ENCODE measurements at places on chromosomes 16 and 17.
A peak's percentile ranks its signal among the peaks of the same experiment; 100 is the strongest.

- DNase-seq: no peak
Observed at GRCh38 chr16:55656691-55657092, 904 bp downstream of the SLC6A2 start.

GRCh38 chr17:80252871-80253270 lies 7.8 kb upstream of the RNF213 start:
- DNase-seq: peak; percentile 18

DNA sequence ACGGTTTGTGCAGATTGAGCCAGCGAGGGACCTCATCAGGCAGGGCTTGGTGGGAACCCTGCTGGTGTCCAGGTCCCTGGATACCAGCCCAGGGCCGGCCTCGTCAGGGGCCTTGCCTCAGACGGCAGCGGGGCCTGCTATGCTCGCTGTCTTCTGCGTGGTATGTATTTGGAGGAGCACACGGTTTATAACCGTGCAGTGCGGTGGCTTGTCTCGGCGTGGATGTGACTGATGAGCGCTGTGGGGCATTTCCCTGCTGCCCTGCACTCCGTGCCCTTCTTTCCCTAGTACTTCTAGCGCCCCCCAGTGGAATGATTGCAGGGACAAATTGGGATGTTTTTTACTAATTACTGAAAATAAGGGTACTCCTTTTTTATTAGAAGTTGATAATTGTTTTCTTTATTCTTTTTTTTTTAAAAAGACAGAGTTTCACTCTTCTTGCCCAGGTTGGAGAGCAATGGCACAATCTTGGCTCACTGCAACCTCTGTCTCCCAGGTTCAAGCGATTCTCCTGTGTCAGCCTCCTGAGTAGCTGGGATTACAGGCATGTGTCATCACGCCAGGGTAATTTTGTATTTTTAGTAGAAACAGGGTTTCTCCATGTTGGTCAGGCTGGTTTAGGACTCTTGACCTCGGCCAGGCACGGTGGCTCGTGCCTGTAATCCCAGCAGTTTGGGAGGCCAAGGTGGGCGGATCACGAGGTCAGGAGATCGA lies 15.3 kb downstream of the TBCD start:
- DNase-seq: peak; percentile 33

- no peak for DNase-seq
Observed at GRCh38 chr16:10740000-10740844, 3.4 kb upstream of the NUBP1 start.

GRCh38 chr16:6149031-6149430 lies 1051.4 kb upstream of the EEF2KMT start:
- DNase-seq: no peak

GRCh38 chr17:54920819-54921218 lies 20.2 kb downstream of the TOM1L1 start:
- no peak for DNase-seq

- DNase-seq: no peak
Observed at GRCh38 chr17:7935859-7936258, 3.9 kb downstream of the CNTROB start.

GRCh38 chr16:30669026-30669902 lies 11.0 kb downstream of the FBRS start:
- DNase-seq: no peak

DNA sequence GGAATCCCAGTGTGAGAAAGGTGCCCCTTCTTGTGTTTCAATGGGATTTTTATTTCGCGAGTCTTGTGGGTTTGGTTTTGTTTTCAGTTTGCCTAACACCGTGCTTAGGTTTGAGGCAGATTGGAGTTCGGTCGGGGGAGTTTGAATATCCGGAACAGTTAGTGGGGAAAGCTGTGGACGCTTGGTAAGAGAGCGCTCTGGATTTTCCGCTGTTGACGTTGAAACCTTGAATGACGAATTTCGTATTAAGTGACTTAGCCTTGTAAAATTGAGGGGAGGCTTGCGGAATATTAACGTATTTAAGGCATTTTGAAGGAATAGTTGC lies 567 bp downstream of the UBB start:
- no peak for DNase-seq

- peak; percentile 90 for DNase-seq
Observed at GRCh38 chr17:67993153-67993997, 2.9 kb downstream of the C17orf58 start.

GRCh38 chr16:733382-734207 lies 6.7 kb downstream of the HAGHL start:
- DNase-seq: no peak

DNA sequence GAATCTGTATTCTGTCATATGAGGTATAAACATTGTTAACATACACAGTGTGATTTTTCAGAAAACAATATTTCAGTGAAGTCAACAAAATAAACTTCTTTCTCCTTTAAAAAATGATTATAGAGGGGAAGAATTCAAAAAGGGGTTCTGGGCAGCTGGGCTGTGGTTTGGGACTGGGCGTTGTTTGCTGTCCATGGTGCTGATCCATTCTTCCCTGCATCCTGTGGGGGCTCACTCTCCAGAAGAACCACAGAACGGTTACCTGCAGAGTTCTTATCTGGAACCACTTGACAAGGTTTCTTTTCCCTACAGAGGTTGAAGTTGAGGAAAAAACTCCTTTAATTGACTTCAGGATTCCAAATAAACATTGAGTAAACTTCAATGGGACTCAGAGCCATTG lies 1091.0 kb downstream of the CDH8 start:
- DNase-seq: peak; percentile 23

DNA sequence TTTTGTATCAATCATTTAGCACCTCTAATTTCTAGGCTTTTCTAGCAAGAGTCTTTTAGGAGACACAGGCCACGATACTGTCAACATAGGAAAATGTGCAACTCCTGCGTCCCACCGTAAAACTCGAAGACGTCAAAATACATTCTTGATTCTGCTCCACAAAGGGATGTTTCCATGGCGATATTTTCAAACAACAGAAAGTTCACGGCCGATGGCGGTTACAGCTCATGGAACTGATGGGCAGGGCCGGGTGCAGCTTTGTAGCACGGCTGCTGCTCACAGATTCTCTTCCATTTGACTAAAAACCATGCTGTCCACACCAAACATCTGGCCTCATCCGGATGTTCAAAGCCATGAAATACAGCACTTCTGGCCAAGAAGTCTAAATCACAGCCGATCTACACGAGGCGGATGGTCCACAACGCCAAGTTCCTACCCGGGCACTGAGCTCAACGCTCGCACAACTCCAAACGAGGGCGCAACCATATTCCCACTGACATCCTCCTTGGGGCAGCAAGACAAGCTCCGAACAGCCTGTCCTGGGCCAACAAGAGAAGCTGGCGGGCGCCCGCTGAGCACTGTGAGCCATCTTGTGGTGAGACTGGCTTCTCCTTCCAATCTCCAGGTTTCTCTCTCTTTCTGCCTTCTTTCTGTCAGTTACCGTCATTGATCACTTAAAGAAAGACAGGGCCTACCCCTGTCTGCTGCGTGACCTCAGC lies 79.8 kb downstream of the ZNF778 start:
- DNase-seq: peak; percentile 15

GRCh38 chr17:8016632-8017424 lies 14.4 kb downstream of the GUCY2D start:
- DNase-seq: no peak

- DNase-seq: no peak
Observed at GRCh38 chr17:5045496-5045895, 10.3 kb upstream of the SLC52A1 start.

GRCh38 chr16:23013484-23013883 lies 135.8 kb downstream of the USP31 start:
- DNase-seq: no peak

GRCh38 chr16:72073560-72074230 lies 10.7 kb downstream of the HPR start:
- no peak for DNase-seq

DNA sequence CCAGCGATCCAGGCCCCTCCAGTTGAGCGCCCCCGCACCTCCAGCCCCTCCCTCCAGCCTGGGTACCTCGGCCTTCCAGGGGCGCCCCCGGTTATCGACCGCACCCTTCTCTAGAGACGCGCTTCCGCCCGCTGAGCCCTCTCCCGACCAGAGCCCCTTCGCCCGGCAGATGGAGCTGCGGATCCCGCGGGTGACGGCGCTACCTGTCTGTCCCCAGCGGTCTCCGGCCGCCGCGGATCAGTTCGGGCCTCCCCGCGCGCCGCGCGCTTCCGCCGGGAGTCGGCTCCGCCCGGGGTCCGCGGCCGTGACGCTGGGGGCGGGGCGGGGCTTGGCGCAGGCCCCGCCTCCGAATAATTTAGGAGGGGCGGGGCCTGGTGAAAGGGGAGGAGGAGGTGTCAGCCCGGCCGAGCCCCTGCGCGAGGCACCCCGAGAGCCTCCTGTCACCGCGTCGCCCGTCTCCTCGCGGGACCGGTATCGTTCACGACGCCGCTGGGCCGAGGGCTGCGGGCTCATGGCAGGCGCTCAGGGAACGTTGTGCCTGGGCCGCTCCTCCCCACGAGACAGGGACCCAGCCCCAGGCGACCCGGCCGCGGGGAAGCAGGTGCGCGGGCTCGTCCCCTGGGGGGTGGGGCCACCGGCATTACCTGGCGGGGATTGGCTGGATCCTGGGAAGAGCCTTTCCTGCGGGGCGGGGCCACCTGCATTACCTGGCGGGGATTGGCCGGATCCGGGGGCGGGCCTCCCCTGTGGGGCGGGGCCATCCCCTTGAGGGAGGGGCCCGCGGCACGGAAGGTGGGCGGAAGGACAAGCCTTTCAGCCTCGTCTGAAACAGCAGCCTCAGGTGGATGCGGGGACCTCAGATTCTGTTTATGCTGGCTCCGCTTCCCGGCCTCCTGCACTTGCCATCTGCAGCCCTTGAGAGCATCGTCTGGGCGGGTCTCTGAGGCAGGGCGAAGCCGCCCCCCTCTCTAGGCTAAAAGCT lies at the start of gene SPATA2L:
Gene SPATA2L, minus strand, starts transcription at position 281 of the 982 bp plus-strand sequence. CDS start 473 bp downstream, outside the sequence.
- DNase-seq: peak; percentile 71

DNA sequence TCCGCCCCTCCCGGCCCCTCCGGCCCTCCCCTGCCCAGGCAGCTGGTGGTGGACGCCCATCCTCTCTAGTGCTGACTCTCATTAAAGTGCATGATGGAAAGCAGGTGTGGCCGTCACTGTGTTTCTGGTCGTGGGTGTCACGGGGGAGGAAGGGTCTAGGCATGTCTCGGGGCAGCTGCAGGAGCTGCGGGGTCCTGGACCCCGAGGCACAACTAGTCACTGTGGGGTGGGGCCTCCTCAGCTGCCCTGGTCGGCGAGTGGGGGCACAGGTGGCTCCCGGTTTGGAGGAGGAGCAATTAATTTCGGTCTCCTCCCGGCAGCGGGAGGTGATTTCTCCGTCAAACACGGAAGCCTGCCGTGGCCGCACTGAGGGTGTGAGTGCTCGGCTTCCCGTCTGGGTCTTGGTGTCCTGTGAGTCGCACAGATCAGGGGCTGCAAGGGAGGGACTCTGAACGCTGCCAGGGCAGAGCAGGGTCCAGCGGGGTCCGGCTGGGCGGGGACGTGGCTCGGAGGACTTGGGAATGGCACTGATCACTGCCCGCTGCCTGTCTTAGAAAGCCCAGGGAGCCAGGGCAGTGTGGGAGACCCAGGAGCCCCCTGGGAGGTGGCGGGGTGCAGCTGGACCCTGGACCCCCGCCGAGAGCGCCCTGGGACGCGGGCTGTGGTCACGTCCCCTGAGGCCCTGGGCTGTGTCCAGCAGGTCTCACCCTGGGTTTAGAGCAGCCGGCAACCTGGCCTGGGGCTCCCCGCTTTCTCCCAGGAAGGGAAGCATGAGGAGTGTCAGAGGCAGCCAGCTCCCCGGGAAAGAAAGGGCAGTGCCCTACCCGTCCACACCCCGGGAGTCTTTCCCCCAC lies 3.3 kb downstream of the TPSD1 start:
- DNase-seq: no peak

GRCh38 chr16:80938004-80938878 lies 68.4 kb downstream of the CMC2 start:
- peak; percentile 100 for DNase-seq

DNA sequence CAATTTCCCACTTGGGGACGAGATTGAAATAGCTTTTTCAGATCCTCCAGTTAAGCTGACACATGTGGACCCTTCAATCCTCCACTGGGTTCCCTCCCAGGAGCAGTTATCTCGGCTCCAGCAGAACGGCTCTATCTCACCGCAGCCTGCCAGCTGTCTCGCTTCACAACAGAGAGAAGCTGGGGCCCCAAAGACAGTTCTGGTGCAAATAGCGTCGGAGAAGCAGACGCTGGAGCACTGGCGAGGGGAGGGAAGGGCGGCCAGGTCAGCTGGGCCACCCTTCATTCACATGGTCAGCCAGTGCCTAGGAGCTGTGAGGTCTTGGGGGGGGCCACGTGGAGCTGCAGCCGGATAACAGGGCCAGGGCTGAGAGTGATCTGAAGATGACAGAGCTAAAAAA lies 141.3 kb upstream of the SDK2 start:
- DNase-seq: no peak

GRCh38 chr17:66300956-66301355 lies 1.5 kb upstream of the PRKCA start:
- no peak for DNase-seq

DNA sequence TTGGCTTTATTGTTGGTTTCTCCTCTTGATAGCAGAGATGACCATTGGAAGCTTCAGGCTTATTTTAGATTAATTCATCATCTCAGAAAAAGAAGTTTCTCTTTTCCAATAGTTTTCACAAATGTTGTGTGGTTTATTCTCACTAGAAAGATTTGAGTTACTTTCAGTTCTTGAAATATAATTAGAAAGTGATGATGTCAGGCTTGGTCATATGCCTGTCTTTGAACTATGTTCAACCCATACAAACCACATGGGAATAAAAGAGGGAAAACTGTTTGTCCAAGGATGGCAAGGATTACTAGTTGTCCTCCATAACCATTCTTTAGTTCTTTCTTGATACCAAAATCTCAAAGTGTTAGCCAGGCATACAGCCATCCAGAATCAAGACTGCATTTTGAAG lies 3.7 kb upstream of the HS3ST2 start:
- DNase-seq: no peak

DNA sequence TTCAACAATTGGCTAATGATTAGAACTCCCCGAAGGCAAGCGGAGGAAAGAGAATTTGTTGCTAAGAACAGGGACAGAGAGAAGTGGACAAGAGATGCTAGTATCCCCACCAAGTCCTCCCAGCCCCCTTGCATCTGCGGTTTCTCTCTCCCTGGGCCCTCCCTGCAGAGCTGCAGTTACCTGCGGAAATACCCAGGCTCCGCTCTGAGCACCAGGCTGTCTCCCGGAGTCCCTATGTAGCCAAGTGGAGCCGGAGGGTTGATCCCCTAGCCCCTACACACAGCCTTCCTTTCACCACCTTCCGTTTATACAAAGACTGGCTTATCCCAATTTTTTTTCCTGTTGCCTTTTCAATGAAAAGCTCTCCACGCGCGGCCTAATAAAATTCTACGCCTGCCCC lies 834.4 kb downstream of the KCNJ2 start:
- DNase-seq: no peak
